ENCODE measurements at places on chromosomes 6 and 20. TPM values are rescaled to one million over a fixed set of nuclear protein-coding genes. Genes with fewer than 3 reads are reported as not detected.
A peak's percentile ranks its signal among the peaks of the same experiment; 100 is the strongest.

GRCh38 chr20:17654649-17655285 lies 27.3 kb downstream of the RRBP1 start:
- H3K4me3 ChIP-seq: no peak overlapping the region
- H3K36me3 ChIP-seq: peaks cover 27% of the 10 kb centered on the region
- peaks cover 22% of the 10 kb centered on the region for H3K4me1 ChIP-seq
- H3K27me3 ChIP-seq: no peaks in the 10 kb centered on the region
- peak; percentile 62 for DNase-seq

Gene SLC26A8
- total RNA-seq: not detected

DNA sequence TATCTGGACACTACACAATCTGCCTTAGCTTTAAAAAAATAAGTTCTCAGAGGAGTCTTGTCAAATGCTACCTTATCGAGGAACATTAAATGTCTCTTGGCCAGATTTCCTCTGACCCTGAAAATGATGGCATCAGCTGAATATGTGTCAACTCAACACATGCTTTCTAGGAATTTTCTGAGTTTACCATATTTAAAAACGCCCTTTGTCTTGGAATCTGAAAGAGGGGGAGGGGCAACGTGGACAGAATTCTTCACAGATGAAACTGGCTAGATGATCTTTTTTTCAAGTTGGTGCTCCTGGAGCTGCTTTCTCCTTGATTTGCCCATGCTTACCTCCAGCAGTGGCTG lies 5.1 kb downstream of the SOX4 start:
- no peaks in the 10 kb centered on the region for H3K36me3 ChIP-seq
- H3K4me1 ChIP-seq: no peaks in the 10 kb centered on the region
- peak; percentile 34 for DNase-seq
- H3K27ac ChIP-seq: no peak overlapping the region
- no peaks in the 10 kb centered on the region for H3K27me3 ChIP-seq
- no peak overlapping the region for H3K4me3 ChIP-seq

DNA sequence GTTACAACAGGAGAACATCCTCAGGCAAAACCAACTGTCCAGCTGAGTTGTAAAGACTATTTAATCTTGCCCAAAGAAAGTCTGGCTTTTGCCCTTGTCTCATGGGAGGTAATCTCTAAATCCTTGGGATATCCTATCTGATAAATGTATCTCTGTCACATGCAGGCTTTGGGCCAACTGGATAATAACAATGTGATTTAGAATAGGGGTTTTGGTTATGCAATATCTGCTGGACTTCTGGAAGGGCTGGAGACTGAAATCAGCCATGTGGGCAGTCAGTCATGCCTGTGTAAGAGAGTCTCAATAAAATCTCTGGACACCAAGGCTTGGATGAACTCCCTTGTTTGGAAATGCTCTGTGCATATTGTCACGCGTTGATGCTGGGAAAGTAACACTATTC lies 56.3 kb upstream of the PRL start:
- no peak for DNase-seq
- H3K36me3 ChIP-seq: no peaks in the 10 kb centered on the region
- H3K4me1 ChIP-seq: no peaks in the 10 kb centered on the region

- peaks cover 13% of the 10 kb centered on the region for H3K4me1 ChIP-seq
- peak overlapping the region; percentile 94 for H3K27ac ChIP-seq
- peaks cover 34% of the 10 kb centered on the region for H3K36me3 ChIP-seq
- peak overlapping the region; percentile 97 for H3K4me3 ChIP-seq
Measured at GRCh38 chr6:35469751-35470662, 1.8 kb downstream of the RPL10A start.

Gene WDR46
- total RNA-seq: 55.2 TPM

Gene DUSP22
- 13.7 TPM for total RNA-seq

Gene DEFB132
- total RNA-seq: not detected

Gene TBC1D32
- 21.0 TPM for total RNA-seq

- H3K4me3 ChIP-seq: no peak overlapping the region
- no peaks in the 10 kb centered on the region for H3K27me3 ChIP-seq
- H3K4me1 ChIP-seq: no peaks in the 10 kb centered on the region
- no peak overlapping the region for H3K27ac ChIP-seq
- no peak for DNase-seq
- no peaks in the 10 kb centered on the region for H3K36me3 ChIP-seq
Measured at GRCh38 chr6:32558426-32559057, 28.5 kb upstream of the HLA-DRB5 start.

GRCh38 chr20:59564171-59564570 lies 40.2 kb upstream of the PHACTR3 start:
- no peak overlapping the region for H3K27ac ChIP-seq
- H3K4me3 ChIP-seq: no peak overlapping the region
- no peaks in the 10 kb centered on the region for H3K36me3 ChIP-seq
- no peaks in the 10 kb centered on the region for H3K4me1 ChIP-seq
- DNase-seq: no peak
- no peaks in the 10 kb centered on the region for H3K27me3 ChIP-seq

DNA sequence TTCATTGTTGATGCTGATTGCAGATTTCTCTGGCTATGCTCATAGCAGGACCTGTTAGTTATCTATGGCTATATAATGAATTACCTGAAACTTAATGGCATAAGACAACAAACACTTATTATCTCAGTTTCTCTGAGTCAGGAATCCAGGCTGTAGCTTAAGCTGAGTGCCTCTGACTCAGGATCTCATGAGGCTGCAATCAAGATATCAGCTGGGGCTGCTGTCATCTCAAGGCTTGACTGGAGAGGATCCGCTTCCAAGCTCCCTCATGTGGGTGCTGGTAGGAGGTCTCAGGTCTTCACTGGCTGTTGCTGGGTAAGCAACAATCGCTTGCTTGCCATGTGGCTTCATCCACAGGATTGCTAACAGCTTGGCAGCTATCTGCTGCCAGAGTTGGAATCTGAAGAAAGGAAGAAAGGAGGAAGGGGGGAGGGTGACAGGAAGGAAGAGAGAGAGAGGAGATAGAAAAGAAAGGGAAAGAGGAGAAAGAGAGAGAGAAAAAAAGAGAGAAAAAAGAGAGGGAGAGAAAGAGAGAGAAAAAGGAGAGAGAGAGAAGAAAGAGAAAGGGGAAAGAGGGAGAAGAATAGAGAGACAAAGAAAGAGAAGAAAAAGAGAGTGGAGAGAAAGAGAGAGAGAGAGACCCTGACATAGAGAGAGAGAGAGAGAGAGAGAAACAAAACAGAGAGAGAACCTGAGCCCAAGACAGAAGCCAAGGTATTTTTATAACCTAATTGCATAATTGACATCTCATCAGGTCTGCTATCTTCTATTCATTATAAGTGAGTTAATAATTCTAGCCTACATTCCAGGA lies 579.0 kb upstream of the BTBD3 start:
- H3K4me1 ChIP-seq: no peaks in the 10 kb centered on the region
- H3K36me3 ChIP-seq: no peaks in the 10 kb centered on the region
- no peak overlapping the region for H3K27ac ChIP-seq
- no peak overlapping the region for H3K4me3 ChIP-seq

Gene SLC22A3
- 0.26 TPM for total RNA-seq

Gene CYB5R4
- 4.3 TPM for total RNA-seq

Gene TMEM170B
- 4.5 TPM for total RNA-seq

Gene RAD21L1
- total RNA-seq: not detected

DNA sequence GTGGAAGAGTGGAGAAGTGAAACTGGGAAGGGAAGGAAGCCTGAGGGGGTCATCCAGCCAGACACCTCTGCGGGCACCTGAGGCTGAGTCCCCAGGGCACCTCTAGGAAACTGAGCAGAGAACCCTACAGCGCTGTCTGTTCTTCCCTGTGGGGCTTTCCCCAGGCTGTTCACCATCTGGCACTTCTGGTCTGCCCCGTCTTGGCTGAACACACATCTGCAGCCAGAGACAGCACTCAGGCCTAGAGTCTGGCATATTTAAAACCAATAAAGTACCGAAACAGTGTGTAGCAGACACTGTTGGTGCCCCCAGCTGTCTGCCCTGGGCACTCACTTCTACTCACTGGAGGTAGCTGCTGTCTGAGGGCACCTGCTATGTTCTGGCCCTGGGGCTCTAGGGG lies 9.4 kb upstream of the ARFGEF2 start:
- DNase-seq: no peak
- no peaks in the 10 kb centered on the region for H3K4me1 ChIP-seq
- H3K4me3 ChIP-seq: no peak overlapping the region
- H3K36me3 ChIP-seq: no peaks in the 10 kb centered on the region

- no peak overlapping the region for H3K4me3 ChIP-seq
- H3K27me3 ChIP-seq: peaks cover 3% of the 10 kb centered on the region
- H3K4me1 ChIP-seq: no peaks in the 10 kb centered on the region
- no peak overlapping the region for H3K27ac ChIP-seq
Measured at GRCh38 chr6:14316651-14317386, 199.2 kb downstream of the CD83 start.

Gene HLA-DOA
- not detected for total RNA-seq

Gene DDO
- total RNA-seq: 8.7 TPM

Gene DLK2
- total RNA-seq: under 0.01 TPM

Gene CENPQ
- total RNA-seq: 5.3 TPM

- H3K27me3 ChIP-seq: no peaks in the 10 kb centered on the region
- no peak for DNase-seq
- H3K4me3 ChIP-seq: no peak overlapping the region
- no peaks in the 10 kb centered on the region for H3K4me1 ChIP-seq
Measured at GRCh38 chr6:125074120-125074519, 79.5 kb upstream of the TPD52L1 start.

DNA sequence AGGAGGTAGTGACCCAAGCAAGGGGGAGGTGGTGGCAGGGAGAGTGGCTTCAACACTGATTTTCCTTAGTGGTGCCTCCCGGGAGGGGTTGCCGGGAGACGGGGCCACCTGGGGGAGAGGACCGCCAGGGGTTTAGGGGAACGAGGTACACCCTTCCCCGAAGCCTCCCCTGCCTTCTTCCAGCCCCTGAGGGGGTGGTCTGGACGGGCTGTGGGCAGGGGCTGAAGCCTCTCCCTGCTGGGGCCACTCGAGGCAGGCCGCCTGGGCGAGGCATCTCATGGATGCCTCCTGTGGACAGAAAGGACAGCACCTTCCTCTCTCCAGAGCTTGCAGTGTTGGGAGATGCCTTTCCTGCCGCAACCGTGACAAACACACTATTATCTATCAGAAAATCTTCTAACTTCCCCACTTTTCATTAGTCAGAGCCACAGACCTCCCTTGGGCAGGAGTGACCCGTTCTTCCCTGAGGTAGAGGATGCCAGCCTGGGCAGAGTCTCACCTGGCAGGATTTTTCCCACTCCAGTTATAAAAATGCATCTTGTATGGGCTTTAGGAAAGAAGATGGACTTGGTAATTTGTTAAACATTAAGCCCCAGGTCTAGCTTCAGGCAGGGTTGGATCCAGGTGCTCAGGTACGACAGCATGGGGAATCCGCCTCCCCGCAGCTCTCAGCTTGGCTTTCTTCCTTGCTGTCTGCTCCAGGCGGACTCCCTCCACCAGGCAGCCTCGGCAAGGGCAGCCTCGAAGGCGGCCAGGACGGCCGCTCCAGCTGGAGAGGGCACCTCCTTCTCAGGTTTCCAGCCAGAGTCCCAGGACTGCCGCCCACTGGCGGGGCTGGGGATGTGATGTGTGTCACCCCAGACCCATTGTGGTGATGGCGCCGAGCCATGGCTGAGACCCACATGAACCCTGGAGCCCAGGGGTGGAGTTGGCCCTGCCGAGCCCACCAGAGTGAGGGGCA lies 11.0 kb downstream of the HRH3 start:
- DNase-seq: no peak
- H3K27me3 ChIP-seq: peaks cover 20% of the 10 kb centered on the region
- no peak overlapping the region for H3K27ac ChIP-seq
- no peaks in the 10 kb centered on the region for H3K4me1 ChIP-seq
- H3K36me3 ChIP-seq: no peaks in the 10 kb centered on the region
- H3K4me3 ChIP-seq: no peak overlapping the region

Gene MOG
- not detected for total RNA-seq

GRCh38 chr20:51418137-51418529 lies 124.4 kb downstream of the NFATC2 start:
- H3K4me1 ChIP-seq: no peaks in the 10 kb centered on the region
- DNase-seq: no peak
- H3K27me3 ChIP-seq: no peaks in the 10 kb centered on the region

Gene CD109
- 12.8 TPM for total RNA-seq

- DNase-seq: peak; percentile 47
- no peak overlapping the region for H3K27ac ChIP-seq
- no peaks in the 10 kb centered on the region for H3K36me3 ChIP-seq
- peaks cover 6% of the 10 kb centered on the region for H3K4me1 ChIP-seq
- H3K4me3 ChIP-seq: peak overlapping the region; percentile 74
- H3K27me3 ChIP-seq: peaks cover 5% of the 10 kb centered on the region
Measured at GRCh38 chr6:4776493-4777393, 539 bp downstream of the CDYL start.

DNA sequence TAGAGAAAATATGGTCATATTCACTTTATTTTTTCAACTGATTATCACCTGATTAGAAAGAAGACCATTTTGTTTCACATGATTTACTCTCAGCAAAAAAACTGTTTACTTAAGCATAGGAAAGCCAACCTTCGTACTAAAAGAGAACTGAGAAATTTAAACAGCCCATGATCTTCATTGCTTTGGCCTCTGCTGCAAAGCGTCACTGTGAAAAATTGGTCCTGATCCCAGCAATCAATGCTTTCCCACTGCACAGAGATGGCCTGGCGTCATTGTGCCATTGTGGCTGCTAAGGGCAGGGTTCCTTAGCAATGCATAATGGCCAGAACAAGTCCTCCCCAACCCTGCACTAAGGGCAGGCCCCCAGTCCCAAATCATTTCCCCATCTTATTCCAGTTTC lies 19.9 kb upstream of the THEMIS start:
- no peak overlapping the region for H3K27ac ChIP-seq
- DNase-seq: peak; percentile 1
- no peaks in the 10 kb centered on the region for H3K27me3 ChIP-seq
- H3K36me3 ChIP-seq: no peaks in the 10 kb centered on the region
- H3K4me1 ChIP-seq: no peaks in the 10 kb centered on the region

GRCh38 chr6:157163434-157164159 lies 159.7 kb downstream of the TMEM242 start:
- no peaks in the 10 kb centered on the region for H3K4me1 ChIP-seq
- no peak overlapping the region for H3K27ac ChIP-seq
- no peaks in the 10 kb centered on the region for H3K27me3 ChIP-seq
- peaks cover 1% of the 10 kb centered on the region for H3K36me3 ChIP-seq
- no peak for DNase-seq
- no peak overlapping the region for H3K4me3 ChIP-seq

DNA sequence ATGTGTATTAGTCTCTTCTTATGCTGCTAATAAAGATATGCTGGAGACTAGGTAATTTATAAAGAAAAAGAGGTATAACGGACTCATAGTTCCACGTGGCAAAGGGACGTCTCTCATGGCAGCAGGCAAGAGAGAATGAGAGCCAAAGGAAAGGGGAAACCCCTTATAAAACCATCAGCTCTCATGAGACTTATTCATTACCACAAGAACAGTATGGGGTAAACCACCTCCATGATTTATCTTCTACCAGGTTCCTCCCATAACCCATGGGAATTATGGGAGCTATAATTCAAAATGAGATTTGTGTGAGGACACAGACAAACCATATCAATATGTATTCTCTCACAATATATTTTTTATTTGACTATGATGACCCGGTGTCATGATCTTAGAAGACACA lies 109.1 kb downstream of the UTRN start:
- H3K4me1 ChIP-seq: no peaks in the 10 kb centered on the region
- no peak for DNase-seq
- no peak overlapping the region for H3K4me3 ChIP-seq
- no peak overlapping the region for H3K27ac ChIP-seq
- no peaks in the 10 kb centered on the region for H3K27me3 ChIP-seq

Gene LAMA2
- 67.5 TPM for total RNA-seq
